Activated CD4-positive, CD25-positive, alpha-beta regulatory T cell treated with anti-CD3 and anti-CD28 coated beads, Interleukin-2, amount 50 U/mL, for 24 hours (primary cell): ENCODE measurements at places on chromosomes 6 and 20.

- ATAC-seq, result no peak
Observed at GRCh38 chr6:28707387-28708282, 182.0 kb downstream of the GPX5 start.

DNA sequence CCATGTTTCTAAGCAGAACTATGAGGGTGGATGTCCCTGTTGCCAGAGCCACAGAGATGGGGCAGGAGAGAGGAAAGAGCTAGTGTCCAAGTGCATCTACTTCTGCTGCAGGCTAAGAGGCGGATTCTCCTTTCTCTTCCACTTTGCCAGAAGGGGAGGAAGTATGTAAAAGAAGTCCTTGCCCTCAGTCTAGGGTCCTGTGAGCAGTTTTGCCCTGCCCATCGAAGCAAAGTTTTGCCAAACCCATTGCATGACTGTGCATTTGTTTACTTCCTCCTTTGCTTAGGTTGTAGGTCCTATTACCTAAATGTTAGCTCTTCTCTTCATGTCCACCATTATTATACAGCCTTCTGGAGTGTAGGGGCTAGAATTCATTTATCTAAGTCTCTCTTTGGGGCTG, 106.2 kb upstream of the ARMC2 start:
- ATAC-seq, result no peak

DNA sequence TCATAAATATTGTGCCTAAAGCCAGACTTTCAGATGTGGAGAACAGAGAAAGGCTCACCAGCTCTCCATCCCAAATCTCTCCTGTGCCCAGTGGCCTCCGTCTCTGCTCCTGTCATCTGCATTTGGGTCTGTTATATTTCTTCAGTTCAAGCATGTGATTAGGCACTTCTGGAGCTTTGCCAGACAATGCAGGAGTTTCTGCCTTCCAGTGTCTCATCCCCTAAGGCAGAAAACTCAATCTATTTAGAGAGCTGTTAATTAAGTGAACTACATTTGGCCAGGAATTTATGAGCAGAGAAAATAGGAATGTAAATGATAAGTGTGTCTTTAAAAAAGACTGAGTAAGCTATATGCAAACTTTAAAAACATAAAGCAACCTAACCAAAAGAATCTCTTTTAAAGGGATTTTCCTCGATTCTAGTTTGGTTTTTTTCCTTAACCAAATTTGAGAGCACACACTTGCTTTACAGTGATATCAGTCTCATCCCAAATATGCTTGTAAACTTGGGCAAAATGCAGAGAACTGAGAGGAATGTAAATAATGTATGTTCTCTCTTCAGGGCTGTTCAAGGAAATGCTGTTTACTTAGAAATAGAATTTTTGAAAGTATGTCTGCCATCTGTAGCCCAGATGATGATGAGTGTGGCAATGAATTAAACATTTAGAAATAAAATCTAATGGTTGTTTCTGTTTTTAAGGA, 113.9 kb downstream of the ELOVL4 start:
- no peak for ATAC-seq

DNA sequence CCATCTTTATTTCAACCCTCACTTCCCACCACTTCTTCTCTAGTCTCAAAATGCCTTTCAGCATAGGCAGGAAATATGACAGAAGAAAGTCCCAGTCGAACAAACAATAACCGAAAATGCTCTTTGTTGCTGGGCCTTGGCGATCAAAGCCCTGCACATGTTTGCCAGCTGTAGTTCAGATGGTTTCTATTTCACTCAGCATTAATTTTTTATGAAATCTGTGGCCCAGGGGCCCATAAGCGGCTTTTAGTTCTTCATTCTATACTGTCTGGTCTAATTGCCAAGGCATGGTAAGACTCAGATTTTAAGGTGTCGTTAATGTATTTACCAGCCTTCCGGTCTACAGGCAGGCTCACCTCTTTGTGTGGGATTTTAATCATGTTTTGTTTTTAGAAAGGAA, 10.9 kb upstream of the F13A1 start:
- ATAC-seq, result peak; percentile 46

GRCh38 chr6:24431045-24431451, 28.3 kb downstream of the MRS2 start:
- ATAC-seq, result no peak

DNA sequence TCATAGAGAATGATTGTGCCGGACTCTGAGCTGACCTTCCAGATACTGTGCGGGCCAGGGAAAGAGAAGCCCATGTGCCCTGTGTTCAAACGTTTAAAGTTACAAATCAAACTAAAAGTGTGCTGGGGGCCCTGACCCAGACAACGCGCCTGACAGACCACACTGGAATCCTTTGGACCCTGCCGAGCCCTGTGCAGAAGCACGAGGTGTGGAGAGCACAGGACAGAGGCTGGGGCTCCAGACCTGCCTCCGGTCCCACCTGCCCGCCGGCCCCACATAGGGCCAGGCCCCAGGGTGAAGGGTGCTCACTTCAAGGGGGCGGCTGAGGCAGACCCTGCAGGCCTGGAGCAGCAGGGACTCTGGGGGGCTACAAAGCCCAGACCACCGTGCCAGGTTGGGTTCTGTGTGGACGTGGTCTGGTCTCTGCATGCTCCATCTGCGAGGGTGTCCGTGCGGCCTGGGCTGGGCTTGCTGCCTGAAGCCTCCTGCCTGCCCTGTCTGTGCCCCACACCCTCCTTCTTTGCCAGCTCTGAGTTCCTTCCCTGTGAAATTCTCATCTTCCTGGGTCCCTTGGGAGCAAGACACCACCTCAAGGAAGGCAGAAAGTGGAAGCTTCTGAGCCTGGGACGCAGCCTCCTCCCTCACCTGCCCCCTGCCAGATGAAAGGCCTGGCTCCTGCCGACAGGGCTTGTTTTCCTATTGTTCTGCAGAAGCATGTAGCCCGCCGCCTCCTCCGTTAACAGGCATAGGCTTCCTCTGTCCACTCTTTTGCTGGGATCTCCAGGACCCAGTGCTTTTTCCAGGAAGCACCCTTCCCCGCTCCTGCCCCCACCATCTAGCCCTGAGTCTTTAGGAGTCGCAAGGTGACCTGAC, 186.2 kb downstream of the ERMARD start:
- ATAC-seq, result no peak

- no peak for ATAC-seq
Observed at GRCh38 chr6:43428874-43429273, 1.5 kb downstream of the ABCC10 start.

DNA sequence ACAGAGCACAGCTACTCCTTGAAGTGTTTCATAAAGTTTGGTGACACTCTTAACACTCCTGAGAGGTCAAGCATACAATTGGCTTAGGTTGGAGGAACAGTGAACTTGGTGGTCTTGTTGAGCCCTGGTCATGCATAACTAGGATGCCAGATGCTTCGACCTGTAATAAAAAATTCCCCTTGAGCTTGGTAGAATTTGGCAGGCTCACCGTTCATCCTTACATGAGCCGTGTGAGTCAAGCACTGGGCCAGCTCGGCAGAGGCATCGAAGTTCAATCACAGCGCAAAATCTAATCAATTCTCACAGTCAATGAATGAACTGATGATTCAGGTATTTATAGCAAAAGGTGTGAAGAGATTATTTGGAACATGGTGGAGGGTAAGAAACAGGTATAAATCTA, 33.7 kb downstream of the CYP24A1 start:
- ATAC-seq, result no peak

- ATAC-seq, result no peak
Observed at GRCh38 chr6:125802383-125802782, 11.6 kb downstream of the NCOA7 start.

- ATAC-seq, result peak; percentile 48
Observed at GRCh38 chr6:80163754-80164187, 57.3 kb downstream of the BCKDHB start.

GRCh38 chr20:32193996-32194395, 13.5 kb downstream of the PLAGL2 start:
- ATAC-seq, result no peak

GRCh38 chr6:144223686-144224085, 61.4 kb upstream of the UTRN start:
- no peak for ATAC-seq

GRCh38 chr20:51083447-51083846, 60.5 kb upstream of the KCNG1 start:
- no peak for ATAC-seq

DNA sequence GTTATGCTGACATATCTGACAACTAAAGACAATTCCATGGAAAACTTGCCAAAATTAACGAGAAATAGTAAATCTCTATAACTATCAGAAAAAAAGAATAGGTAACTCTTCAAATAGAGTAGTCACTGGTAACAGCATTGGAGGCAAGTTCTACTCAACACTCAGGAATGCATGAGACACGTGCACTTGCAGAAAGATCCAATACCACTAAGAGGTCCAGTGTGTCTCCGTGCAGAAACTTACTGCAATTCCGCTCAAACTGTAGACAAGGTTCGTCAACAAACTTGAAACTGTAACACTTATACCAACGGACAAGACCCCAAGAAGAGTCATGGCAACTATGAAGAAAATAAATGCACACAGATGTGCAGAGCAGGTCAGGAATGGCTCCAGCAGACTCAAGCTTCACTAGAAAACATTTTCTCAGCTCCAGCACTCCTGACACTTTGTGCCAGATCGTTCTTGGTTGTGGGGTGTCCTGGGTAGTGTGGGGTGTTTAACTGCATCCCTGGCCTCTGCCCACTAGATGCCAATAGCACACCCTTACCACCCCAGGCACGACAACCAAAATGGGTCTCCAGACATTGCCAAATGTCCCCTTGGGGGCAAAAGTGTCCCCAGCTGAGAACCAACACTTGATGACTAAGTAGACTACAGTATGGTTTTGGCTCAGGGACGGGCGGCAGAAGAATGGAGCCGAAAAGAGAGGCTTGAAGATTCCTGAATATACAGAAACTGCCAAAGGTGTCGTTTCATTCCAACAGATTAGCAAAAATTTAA, 134.8 kb downstream of the DTNBP1 start:
- no peak for ATAC-seq

DNA sequence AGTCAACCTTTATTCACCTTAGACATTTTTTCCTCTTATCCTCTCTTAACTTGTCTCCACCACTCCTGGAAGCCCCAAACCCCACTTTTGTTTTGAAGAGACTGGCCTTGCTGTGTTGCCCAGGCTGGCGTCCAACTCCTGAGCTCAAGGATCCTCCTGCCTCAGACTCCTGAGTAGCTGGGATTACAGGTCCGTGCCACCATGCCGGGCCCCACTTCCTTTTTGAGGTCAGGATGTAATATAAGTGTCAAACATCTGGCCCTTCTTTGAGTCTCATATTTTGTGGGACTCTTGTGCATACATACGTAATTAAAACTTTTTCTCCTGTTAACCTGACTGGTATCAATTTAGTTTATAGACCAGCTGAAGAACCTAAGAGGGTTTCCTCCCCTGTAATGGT, 1.4 kb upstream of the CDK19 start:
- no peak for ATAC-seq

GRCh38 chr6:33057222-33058150, 16.0 kb downstream of the HLA-DPA1 start:
- ATAC-seq, result no peak

GRCh38 chr20:37615340-37616109, 78.3 kb upstream of the CTNNBL1 start:
- peak; percentile 65 for ATAC-seq

DNA sequence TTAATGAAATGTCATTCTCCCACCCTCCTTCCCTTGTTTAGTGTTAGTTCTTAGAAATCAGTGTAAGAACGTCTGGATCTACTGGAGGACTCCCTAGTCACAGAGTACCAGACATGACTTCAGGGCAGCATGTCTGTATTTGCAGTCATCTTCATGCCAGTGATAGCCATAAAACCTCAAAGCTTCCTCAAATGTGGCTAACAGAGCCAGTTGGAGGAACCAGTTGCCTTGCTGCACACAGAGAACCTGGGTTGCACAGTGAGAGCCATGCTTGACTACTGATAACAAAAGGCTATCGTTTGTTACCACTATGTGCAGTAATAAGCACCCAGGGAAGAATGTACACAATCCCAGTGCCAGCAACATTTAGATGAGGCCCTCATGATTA, 20.1 kb downstream of the NT5E start:
- no peak for ATAC-seq

DNA sequence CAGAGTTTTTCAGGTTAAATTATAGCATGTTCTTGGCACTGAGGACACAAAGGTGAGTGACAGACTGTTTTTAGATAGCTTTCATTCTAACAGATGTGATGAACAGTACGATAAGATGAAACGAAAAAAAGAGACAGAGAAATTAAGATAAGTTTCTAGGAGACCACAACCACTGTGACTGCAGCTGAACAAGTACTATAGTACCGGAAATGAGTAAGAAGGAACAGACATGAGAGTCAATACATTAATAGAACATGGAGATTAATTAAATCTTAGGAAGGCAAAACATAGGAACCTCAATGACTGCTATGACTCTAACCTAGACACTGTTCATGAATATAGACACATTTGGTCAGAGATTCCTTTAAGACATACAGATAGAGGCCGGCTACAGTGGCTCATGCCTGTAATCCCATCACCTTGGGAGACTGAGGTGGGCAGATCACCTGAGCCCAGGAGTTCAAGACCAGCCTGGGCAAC, 40.2 kb downstream of the HBS1L start:
- ATAC-seq, result peak; percentile 87

- no peak for ATAC-seq
Observed at GRCh38 chr6:1784422-1784884, 174.7 kb downstream of the FOXC1 start.

GRCh38 chr6:157517601-157518359, 136.8 kb downstream of the ZDHHC14 start:
- no peak for ATAC-seq
